ENCODE measurements at places on chromosomes 4 and X.
A peak's percentile ranks its signal among the peaks of the same experiment; 100 is the strongest.

- DNase-seq: no peak
Measured at GRCh38 chrX:41538707-41539106, 91.6 kb downstream of the NYX start.

GRCh38 chrX:11439846-11440245 lies 146.6 kb downstream of the AMELX start:
- DNase-seq: no peak

GRCh38 chr4:163395758-163396157 lies 52.1 kb downstream of the NPY5R start:
- DNase-seq: no peak

DNA sequence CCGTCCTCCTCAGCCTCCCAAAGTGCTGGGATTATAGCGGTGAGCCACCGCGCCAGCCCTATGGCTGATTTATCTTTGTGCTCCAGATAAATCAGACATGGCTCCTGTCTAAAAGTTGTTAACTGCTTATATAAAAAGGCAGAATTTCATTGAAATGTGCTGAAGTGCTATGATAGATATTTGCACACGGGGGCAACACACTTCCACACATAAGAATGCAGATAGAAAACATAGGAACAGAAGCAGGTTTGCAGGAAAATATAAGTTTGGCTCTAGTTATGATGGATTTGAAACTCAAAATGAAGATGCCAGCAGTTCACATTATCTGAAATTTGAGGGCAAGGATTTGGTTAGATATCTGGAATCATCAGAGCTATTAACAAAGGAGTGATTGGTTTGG lies 163.1 kb upstream of the SLITRK2 start:
- no peak for DNase-seq

- DNase-seq: peak; percentile 85
Measured at GRCh38 chr4:86594559-86595425, 677 bp downstream of the PTPN13 start.

- DNase-seq: no peak
Measured at GRCh38 chr4:115228851-115229250, 115.4 kb upstream of the NDST4 start.

DNA sequence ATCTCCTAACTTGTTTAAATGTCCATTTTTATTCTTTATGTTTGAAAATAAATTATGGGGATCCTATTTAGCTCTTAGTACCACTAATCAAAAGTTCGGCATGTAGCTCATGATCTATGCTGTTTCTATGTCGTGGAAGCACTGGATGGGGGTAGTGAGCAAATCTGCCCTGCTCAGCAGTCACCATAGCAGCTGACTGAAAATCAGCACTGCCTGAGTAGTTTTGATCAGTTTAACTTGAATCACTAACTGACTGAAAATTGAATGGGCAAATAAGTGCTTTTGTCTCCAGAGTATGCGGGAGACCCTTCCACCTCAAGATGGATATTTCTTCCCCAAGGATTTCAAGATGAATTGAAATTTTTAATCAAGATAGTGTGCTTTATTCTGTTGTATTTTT lies 27.6 kb downstream of the NUDT6 start:
- DNase-seq: no peak

- no peak for DNase-seq
Measured at GRCh38 chrX:108209006-108209554, 117.5 kb downstream of the ATG4A start.

GRCh38 chr4:144681806-144682205 lies 35.9 kb downstream of the HHIP start:
- no peak for DNase-seq

DNA sequence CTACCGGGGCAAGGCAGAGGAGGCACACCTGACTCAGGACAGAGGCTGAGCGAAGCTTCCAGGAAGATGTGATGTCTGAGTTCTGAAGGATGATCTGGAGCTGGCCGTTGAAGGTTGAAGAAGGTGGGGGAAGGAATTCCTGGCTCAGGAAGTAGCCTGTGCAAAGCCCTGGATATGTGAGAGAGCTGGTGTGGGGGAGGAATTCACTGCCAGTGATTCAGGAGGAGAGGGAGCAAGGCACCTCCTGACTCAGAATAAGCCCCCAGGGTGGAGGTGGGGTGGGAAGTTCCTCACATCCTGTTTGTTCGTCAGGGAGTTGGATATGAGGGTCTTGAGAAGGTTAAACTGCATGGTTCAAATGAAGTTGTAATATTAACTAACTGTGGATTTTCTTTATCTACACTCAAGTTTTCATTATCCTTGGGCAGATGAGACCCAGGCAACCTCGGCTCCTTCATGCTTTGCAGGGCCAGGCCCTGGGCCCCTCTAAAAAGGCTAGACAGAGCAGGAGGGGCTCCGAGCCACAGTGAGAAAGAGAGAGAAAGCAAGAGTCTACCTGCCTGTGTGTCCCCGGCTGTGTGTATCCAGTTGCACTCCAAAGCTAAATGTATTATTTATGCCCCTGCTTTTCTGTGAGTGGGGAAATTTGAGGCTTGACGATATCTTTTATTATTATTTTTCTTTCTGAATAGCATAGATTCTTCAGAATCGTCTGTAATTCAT lies 7.1 kb downstream of the NHSL2 start:
- DNase-seq: peak; percentile 61

- DNase-seq: no peak
Measured at GRCh38 chr4:66820681-66821080, 724.6 kb downstream of the CENPC start.

DNA sequence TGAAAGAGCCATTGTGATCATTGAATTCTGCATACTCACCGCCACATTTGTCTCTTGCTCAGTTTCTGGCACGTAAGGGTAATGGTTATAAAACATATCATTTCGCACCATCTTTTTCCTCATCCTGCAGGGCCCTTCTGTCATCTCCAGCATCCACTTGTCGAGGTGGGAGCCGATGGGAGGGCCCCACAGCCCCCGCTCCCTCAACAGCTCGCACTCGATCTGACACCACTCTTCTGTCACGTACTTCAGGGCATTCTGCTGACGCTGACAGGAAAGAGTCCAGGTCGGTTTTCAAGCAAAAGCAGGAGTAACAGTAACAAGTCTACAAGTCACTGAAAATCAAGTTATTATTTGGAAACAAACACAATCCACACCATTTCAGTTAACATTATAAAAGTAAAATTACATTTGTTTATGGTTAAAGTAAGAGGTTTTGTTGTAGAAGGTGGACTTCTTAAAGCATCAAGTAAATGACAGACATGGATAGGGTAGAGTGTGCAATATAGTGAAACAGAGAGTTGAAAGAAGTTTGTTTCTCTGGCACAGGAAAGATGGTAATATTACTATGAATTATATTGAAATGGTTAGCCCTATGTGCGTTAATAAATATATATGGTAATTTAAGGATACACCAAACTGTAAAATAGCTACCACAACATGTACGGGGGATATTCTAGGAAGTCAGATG lies 150.6 kb downstream of the CDS1 start:
- DNase-seq: no peak

- peak; percentile 36 for DNase-seq
Measured at GRCh38 chr4:137819964-137820383, 287.7 kb upstream of the PCDH18 start.

DNA sequence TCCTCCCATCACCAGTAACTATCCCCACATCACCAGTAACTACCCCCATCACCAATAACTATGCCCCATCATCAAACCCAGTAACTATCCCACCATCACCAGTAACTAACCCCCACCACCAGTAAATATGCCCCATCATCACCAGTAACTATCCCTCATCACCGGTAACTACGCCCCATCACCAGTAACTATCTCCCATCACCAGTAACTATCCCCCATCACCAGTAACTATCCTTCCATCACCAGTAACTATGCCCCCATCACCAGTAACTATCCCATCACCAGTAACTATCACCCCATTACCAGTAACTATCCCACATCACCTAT lies 2.9 kb downstream of the ASMTL start:
- no peak for DNase-seq

DNA sequence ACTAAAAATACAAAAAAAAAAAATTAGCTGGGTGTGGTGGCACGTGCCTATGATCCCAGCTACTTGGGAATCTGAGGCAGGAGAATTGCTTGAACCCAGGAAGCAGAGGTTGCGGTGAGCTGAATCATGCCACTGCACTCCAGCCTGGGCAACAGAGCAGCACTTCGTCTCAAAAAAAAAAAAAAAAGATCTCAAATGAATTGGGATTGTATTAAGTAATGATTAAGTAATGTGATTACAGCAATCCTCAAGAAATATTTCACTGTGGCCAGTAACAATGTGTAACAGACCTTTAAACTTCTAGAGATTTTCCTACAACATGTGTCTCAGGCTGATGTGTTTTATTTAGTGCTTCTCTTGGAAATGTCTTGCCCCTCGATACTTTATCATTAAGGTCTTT lies 46.8 kb downstream of the PKD2 start:
- peak; percentile 4 for DNase-seq

GRCh38 chrX:45715748-45716147 lies 515.1 kb upstream of the DIPK2B start:
- peak; percentile 60 for DNase-seq

DNA sequence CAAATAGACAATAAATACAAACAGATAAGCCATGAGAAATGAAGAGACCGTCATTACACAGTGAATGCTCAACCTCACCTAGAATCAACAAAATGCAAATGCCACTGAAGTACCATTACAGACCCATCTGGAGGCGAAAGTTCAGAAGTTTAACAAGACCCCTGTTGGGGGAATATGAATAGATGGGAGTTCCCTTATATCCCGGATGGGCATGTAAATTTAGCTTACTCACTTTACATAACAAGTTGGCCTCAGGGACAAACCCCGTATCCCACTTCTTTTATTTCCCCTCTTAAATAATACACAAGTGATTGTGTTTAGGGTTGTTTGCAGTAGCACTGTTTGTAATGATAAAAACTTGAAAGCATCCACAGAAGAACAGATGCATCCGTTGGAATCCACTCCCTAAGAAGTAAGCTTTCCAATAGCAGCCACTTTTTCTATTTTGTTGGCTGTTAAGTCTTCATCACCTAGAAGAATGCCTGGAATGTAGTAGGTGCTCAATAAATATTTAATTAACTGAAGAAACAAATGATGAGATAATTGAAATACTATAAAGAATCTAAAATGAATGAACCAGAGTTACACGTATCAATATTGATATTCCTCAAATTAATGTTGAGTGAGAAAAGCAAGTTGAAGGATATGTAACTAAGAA lies 1076.3 kb upstream of the TENM3 start:
- DNase-seq: no peak

DNA sequence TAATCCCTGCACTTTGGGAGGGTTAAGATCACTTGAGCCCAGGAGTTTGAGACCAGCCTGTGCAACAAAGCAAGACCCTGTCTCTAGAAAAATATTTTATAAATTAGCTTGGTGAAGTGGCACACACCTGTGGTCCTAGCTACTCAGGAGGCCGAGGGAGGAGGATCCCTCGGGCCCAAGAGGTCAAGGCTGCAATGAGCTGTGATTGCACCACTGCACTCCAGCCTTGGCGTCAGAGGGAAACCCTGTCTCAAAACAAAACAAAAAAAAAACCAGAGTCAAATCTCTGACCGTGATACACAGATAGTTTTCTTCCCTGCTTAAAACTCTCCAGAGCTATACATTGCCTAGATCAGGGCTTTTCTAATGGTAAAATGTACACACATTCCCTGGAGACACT lies 53.5 kb downstream of the CHST7 start:
- no peak for DNase-seq

DNA sequence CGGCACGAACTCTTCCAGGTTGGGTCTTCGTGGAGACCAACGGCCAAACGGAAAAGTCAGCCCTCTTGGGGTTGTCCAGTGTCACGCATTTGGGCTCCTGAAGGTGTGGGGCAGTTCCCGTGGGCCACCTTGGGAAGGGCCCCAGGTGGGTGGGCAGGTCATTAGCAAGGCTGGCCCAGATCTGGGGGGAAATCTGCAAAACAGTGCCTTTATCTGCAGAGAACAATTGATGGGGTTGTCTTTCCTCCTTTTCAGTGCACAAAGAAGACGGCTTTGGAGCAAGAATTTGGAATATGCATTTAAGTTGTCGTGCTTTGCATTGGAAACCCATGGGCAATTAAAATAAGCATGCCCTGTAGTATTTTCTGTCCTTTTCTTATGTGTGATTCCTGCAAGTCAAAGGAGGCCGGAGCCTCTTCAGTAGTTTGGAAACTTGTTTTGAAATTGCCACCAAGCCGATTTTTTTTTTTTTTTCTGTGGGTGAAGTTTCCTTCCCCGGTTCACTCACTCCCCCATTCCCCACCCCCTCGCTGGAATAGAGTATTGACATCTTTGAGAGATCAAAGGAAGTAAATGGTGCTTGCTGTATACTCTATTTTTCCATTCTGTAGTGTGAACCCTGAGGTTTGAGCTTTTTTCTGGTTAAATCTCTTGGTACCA lies 9.8 kb downstream of the ZIC3 start:
- DNase-seq: no peak

- DNase-seq: peak; percentile 8
Measured at GRCh38 chrX:8815460-8816065, 14.4 kb upstream of the FAM9A start.

- DNase-seq: peak; percentile 89
Measured at GRCh38 chrX:39725928-39726619, 371.7 kb downstream of the BCOR start.

DNA sequence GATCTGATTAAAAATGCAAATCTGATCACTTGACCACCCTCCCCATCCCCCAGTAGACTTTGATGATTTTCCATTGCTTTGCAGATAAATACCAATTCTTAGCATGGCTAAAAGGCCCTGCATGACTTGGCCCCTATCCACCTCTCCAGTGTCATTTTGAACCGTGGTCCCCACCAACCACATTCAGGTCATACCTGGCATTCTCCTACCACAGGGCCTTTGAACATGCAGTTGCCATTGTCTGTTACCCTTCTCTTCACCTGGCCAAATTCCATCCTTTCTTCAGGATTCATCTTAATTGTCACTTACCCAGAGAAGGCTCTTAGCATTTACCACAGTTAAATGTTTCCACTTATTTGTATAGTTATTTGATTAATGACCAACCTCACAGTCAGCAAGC lies 36.9 kb upstream of the RELL1 start:
- DNase-seq: no peak

GRCh38 chrX:134679221-134679620 lies 20.9 kb upstream of the PLAC1 start:
- DNase-seq: no peak

- no peak for DNase-seq
Measured at GRCh38 chr4:84778041-84778440, 188.4 kb downstream of the WDFY3 start.

GRCh38 chrX:19836337-19836736 lies 51.1 kb downstream of the SH3KBP1 start:
- DNase-seq: no peak

GRCh38 chrX:20230406-20230805 lies 36.3 kb downstream of the RPS6KA3 start:
- DNase-seq: no peak

- no peak for DNase-seq
Measured at GRCh38 chr4:105148776-105149175, 2.1 kb downstream of the TET2 start.

DNA sequence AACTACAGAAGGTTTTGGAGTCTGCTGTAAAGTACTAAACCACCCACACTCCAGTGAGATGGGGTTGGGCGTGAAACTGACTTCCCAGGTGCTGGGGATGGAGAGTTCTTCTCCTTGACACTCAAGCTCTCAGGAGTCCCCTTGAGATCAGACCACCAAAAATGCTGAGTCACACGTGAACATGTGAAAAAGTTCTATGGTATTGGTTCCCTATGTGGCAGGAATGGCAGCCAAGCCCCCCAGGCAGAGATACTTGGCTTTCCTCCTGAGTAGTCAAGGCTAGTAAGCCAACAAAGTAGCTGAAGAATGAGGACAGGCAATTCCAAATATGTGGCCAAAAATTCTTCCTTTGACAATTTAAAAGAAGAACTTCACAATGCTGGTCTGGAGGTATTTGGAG lies 222.0 kb upstream of the ADAMTS3 start:
- peak; percentile 10 for DNase-seq

GRCh38 chrX:123801901-123802300 lies 58.0 kb upstream of the XIAP start:
- no peak for DNase-seq

GRCh38 chr4:87066403-87067123 lies 131.8 kb downstream of the AFF1 start:
- no peak for DNase-seq

All from astrocyte (in vitro differentiated cells and primary cell).